ENCODE measurements at places on chromosomes 2 and 18.
A peak's percentile ranks its signal among the peaks of the same experiment; 100 is the strongest.

GRCh38 chr2:121532347-121532766 is 1.7 kb downstream of the RNU4ATAC start:
- DNase-seq = peak; percentile 50

GRCh38 chr18:48407358-48407757 is 1.8 kb downstream of the ZBTB7C start:
- DNase-seq = no peak

DNA sequence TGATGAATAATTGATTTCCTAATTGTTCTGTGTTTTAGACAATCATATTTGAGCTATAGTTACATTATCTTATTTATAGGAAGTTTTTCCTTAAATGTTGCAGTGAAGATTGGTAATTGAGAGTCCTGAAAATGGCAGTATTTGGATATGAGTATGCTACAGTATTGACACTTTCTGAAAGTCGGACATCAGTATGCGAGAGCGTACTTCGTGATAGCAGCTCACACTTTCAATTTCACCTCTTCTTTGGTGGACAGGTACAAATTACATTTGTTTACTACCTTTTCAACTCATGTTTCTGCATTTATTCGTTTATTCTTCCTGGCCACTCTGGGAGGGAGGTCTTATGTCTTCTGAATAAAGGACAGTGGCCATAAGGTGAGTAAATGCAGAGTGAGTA is 38.7 kb downstream of the EML4 start:
- no peak for DNase-seq

DNA sequence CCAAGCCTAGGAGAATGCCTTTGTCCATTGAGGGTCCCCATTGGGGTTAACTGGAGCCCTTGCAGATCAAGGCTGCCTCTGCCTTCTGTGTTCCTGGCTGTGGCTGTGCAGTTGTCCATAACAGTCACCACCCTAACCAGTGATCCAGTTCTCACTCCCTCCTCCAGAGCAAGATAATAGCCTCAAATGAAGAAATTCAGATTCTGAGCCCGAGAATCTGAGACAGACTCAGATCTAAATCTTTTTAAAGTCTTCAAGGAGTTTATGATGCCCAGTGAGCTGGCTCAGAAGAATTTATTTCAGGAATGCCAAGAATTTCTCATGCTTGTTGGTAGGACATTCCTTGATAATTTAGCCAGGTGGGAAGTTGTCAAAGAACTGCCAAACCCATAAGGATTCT is 44.3 kb upstream of the RAB6C start:
- DNase-seq = peak; percentile 1

- DNase-seq = no peak
These were observed 124.4 kb downstream of the DIS3L2 start for GRCh38 chr2:232085826-232086425.

- DNase-seq = peak; percentile 58
These were observed 23.8 kb downstream of the FBXO41 start for GRCh38 chr2:73260338-73260984.
